ENCODE measurements at places on chromosomes 4 and X.

GRCh38 chrX:43467608-43468234, 188.4 kb upstream of the MAOA start:
- H3K27ac ChIP-seq, result no peak overlapping the region
- DNase-seq, result no peak
- H3K27me3 ChIP-seq, result peaks cover 12% of the 10 kb centered on the region
- no peaks in the 10 kb centered on the region for H3K4me1 ChIP-seq

DNA sequence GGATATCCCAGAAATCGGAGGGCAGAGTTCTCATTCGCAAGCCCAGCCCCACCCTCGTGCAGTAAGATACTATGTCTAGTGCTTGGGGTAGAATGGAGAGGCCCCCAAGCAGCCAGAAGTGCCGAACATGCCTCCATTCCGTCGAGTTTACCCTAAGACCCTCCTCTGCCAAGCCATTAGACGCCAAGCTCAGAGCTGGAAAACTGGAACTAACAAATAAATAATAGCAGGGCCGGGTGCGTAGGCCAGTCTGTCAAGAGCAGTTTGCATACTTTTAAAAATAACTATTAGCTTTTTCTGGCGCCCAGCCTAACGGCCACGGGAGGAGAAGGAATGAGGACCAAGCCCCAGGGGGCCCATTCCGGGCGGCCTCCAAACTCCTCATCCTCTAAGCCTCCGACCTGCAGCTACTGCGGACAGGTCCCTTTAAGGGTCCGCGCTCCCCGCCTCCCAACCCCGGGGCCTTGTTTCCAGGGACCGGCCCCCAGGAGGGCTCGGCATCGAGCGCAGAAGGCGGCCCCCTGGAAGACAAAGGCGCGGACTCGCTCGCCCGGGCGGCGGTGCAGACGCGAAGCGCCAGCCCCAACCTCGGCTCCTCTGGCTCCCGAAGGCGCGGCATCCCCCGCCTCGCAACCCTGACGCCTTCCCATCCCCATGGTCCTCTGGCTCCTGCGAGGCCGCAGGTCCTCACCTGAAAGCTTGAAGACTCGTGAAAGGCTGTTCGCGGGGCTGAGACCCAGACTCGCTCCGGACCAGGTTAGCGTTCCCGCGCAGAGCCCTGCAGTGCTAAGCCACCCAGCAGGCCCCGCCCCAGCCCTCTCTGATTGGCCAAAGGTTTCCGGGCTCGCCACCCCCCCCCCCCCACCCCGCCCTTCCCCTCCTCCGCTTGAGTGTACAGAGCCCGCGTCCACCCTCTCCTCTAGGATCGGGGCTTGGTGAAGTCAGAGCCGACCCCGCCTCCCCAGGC, at the start of gene TMSB15A:
Gene TMSB15A (minus strand): TSS at position 765 of the 967 bp plus-strand sequence.
- no peaks in the 10 kb centered on the region for H3K4me1 ChIP-seq
- H3K36me3 ChIP-seq, result no peaks in the 10 kb centered on the region
- H3K27ac ChIP-seq, result no peak within 1 kb of the TSS
- H3K27me3 ChIP-seq, result no peaks in the 10 kb centered on the region
- no peak within 1 kb of the TSS for H3K4me3 ChIP-seq

GRCh38 chr4:53000560-53000959, 138.4 kb downstream of the RASL11B start:
- H3K36me3 ChIP-seq, result no peaks in the 10 kb centered on the region
- peaks cover 26% of the 10 kb centered on the region for H3K4me1 ChIP-seq
- no peaks in the 10 kb centered on the region for H3K27me3 ChIP-seq
- no peak overlapping the region for H3K4me3 ChIP-seq
- DNase-seq, result no peak

DNA sequence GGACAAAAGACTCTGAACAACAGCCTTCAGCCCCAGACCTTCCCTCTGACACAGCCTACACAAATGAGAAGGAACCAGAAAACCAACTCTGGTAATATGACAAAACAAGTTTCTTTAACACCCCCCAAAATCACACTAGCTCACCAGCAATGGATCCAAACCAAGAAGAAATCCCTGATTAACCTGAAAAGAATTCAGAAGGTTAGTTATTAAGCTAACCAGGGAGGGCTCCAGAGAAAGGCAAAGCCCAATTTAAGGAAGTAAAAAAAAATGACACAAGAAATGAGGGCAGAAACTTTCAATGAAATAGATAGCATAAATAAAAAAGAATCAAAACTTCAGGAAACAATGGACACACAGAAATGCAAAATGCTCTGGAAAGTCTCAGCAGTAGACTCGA, 224.0 kb downstream of the TRIML1 start:
- no peak overlapping the region for H3K27ac ChIP-seq
- H3K4me3 ChIP-seq, result no peak overlapping the region
- no peaks in the 10 kb centered on the region for H3K36me3 ChIP-seq

GRCh38 chr4:173403051-173403450, 4.1 kb upstream of the SCRG1 start:
- H3K27ac ChIP-seq, result no peak overlapping the region
- no peak for DNase-seq
- H3K4me1 ChIP-seq, result no peaks in the 10 kb centered on the region
- peaks cover 7% of the 10 kb centered on the region for H3K36me3 ChIP-seq

DNA sequence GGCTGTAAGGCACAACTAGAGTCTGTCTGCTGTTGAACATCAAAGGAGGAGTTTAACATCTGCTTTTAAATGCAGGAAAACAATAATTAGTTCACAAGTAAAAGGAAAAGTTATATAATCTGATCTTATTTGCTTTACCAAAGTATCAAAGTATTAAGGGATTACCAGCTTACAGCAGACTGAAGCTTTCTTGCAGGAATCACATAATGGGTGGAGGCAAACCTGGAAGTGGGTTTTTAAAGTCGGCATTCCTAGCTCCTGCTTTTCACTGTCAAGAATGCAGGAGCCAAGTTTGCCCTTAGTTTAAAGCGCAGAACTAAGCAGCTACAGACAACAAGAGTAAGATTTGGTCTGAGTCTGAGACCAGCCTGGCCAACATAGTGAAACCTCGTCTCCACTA, 122.2 kb downstream of the APBB2 start:
- no peak overlapping the region for H3K27ac ChIP-seq
- H3K4me3 ChIP-seq, result no peak overlapping the region
- DNase-seq, result no peak
- H3K4me1 ChIP-seq, result peaks cover 5% of the 10 kb centered on the region

GRCh38 chrX:150683112-150683511, 10.1 kb upstream of the MTMR1 start:
- no peaks in the 10 kb centered on the region for H3K4me1 ChIP-seq
- no peak overlapping the region for H3K4me3 ChIP-seq
- H3K27ac ChIP-seq, result no peak overlapping the region
- no peaks in the 10 kb centered on the region for H3K36me3 ChIP-seq
- no peaks in the 10 kb centered on the region for H3K27me3 ChIP-seq
- DNase-seq, result no peak

DNA sequence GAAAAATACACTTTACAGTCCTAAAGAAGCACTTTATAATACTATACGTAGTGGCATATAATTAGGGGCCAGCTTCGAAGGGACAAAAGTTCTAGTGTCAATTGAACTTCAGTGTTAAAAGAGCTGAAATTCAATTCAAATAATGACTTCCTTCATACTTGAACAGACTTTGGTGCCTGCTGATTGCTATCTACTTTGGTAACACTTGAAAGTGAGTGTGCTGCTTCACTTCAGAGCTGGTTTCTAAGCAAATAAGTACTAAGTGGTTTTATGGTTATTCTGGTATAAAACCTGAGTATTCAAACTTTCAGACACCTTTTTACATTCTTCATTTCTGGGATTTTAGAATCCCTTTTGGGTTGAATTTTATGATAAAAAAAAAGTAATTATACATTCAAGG, 107.0 kb downstream of the SLC4A4 start:
- no peaks in the 10 kb centered on the region for H3K36me3 ChIP-seq
- no peaks in the 10 kb centered on the region for H3K27me3 ChIP-seq
- peak; percentile 69 for DNase-seq
- H3K4me3 ChIP-seq, result no peak overlapping the region
- H3K27ac ChIP-seq, result no peak overlapping the region

DNA sequence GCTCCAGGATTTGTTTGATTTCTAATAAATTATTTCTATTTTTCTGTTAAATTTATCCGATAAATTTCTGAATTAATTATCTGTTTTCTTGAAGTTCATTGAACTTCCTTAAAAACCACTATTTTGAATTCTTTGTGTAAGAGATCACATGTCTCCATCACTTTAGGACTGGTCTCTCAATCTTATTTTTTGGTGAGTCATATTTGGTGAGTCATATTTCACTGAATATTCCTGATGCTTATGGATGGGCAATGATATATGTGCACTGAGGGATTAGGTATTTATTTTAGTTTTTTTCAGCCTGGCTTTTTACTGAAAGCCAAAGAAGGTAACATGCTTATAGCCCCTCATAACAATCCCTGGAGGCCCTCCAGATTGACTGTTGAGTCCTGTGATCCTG, 48.5 kb upstream of the IL15 start:
- no peaks in the 10 kb centered on the region for H3K27me3 ChIP-seq
- DNase-seq, result no peak

- DNase-seq, result no peak
- no peaks in the 10 kb centered on the region for H3K36me3 ChIP-seq
- no peaks in the 10 kb centered on the region for H3K4me1 ChIP-seq
- no peak overlapping the region for H3K27ac ChIP-seq
Measured at GRCh38 chr4:149173241-149174013, 642.2 kb downstream of the IQCM start.

- H3K4me1 ChIP-seq, result no peaks in the 10 kb centered on the region
- peaks cover 3% of the 10 kb centered on the region for H3K36me3 ChIP-seq
- no peak overlapping the region for H3K4me3 ChIP-seq
- no peak overlapping the region for H3K27ac ChIP-seq
- no peak for DNase-seq
Measured at GRCh38 chr4:150769845-150770244, 187.9 kb downstream of the MAB21L2 start.

GRCh38 chr4:145679520-145679919, 426 bp upstream of the C4orf51 start:
- H3K36me3 ChIP-seq, result no peaks in the 10 kb centered on the region
- H3K4me1 ChIP-seq, result peaks cover 3% of the 10 kb centered on the region
- H3K27me3 ChIP-seq, result no peaks in the 10 kb centered on the region
- peak overlapping the region; percentile 77 for H3K27ac ChIP-seq
- peak; percentile 68 for DNase-seq
- H3K4me3 ChIP-seq, result no peak overlapping the region

DNA sequence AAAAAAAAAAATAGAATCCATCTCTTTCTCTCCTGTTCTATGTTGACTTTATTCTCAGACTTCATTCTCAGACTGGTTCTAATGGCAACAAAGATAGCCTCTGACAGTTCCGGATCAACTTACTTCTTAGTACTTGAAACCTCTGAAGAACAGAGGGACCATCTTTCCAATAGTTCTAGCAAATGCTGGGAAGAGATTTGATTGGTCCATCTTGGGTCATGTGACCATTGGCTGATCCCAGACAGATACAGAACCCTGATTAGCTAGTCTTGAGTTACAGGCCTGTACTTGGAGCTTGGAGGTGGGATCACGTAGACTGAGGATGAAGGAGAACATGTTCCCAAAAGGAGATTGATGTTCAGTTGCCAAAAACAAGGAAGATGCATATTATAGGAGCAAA, 66.9 kb upstream of the STIM2 start:
- no peaks in the 10 kb centered on the region for H3K4me1 ChIP-seq
- no peaks in the 10 kb centered on the region for H3K27me3 ChIP-seq

GRCh38 chr4:74217365-74217764, 59.4 kb downstream of the MTHFD2L start:
- H3K36me3 ChIP-seq, result no peaks in the 10 kb centered on the region
- no peaks in the 10 kb centered on the region for H3K27me3 ChIP-seq
- DNase-seq, result no peak
- H3K4me1 ChIP-seq, result no peaks in the 10 kb centered on the region
- no peak overlapping the region for H3K27ac ChIP-seq

DNA sequence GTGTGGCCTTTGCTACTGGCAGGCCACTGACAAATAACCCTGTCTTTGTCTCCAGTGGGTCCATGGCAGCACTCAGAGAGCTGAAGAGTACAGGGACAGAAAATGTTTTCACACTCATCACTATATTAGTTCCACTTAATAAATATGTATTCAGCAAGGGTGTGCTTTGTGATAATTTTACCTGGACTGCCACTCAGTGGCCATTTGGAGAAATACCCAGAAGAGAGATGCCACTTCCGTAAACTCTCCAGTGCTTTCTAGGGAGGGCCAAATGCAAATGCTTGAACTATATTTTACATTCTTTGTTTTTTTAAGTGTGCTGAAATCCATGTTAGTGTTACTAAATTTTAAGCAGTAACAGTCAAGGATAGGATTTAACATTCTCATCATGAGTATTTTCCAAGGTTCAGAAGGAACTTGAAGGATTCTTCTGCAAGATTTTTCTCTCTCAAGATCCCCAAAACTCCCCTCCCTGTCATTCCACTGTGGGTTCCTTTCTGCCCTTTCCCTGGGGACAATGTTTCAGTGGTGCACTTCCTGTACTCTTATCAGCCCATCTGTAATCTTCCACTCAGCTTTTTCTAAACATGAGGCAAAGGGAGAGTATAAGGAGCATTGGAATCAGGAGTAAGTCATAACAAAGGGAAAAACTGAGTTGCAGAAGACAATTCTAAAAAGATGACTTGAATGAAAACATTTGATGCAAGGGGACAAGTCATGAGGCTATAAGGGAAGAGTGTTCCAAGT, 46.0 kb downstream of the TFDP3 start:
- H3K4me3 ChIP-seq, result no peak overlapping the region
- H3K4me1 ChIP-seq, result peaks cover 5% of the 10 kb centered on the region
- H3K27ac ChIP-seq, result no peak overlapping the region
- H3K36me3 ChIP-seq, result no peaks in the 10 kb centered on the region
- DNase-seq, result peak; percentile 60
- peaks cover 13% of the 10 kb centered on the region for H3K27me3 ChIP-seq

DNA sequence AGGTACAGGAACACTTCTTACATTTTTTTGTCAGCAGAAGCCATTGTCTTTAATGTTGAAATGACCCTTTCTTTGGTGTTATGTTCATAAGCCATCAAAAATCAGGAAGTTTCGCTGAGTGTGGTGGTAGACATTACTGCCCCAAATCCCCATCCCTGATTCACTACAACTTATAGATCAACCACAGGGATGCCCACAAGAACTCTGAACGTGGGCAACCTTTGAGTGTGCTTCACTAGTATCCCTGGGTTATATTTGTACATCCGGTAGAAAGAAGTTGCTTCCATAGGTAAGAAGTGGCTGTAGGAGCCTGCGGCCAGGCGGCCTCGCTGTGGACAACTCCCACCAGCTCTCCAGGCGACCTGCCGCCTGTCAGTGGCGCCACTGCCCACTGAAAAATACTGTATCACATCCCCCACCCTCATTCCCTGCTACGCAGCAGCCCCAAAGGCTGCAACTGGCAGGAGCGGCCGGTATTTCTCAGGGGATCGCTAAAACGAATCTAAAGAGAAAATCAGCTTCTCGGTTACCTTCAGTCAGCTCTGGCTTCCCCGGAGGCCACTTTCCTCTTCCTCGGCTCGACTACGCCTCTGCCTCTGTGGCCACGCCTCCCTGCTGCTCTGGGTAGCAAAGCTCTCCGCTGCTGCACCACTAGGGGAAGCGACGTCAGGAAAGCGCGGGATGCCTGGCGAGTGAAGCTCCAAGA, 13.9 kb upstream of the ETDC start:
- peaks cover 2% of the 10 kb centered on the region for H3K36me3 ChIP-seq
- no peak overlapping the region for H3K27ac ChIP-seq
- H3K27me3 ChIP-seq, result no peaks in the 10 kb centered on the region

Data from lung (tissue), 17 donors.